ENCODE measurements at places on chromosomes 2 and 18.

GRCh38 chr18:26763446-26764110 is 101.9 kb downstream of the AQP4 start:
- no peak for DNase-seq

DNA sequence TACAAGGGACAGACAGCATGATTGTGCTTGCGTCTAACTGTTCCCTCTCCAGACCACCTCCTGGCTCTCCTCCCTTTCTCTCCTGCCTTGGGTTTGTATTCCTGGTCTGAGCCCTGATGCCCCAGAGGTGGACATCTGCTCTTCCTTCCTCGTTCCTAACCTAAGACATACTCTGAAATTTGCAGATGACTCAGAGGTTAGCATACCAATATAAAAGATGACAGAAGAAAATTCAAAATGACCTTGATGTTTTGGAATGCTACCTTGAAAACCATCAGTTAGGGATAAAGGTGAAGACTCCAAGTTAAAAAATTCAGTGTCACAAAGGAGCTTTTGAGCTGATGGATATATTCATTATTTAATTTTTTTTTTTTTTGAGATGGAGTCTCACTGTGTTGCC is 12.9 kb downstream of the SMYD1 start:
- no peak for DNase-seq

DNA sequence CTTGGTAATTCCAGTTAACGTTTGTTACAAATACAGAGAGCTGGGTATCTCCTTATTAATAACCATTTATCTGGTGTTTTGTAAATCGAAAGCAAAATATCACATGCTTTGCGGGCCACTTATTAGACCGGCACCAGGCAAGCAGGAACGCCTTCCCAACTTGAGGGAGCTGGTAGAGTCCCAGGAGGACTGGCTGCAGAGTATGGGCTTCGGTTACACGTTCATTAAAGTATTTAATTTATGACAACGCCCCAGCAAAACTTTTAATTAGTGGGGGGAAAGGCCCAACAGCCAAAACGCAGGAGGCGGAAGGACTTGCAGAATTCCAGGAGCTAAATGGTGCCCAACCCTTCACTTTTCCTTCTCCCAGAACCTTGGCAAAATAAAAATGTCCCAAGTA is 3.7 kb downstream of the SMAD7 start:
- no peak for DNase-seq

DNA sequence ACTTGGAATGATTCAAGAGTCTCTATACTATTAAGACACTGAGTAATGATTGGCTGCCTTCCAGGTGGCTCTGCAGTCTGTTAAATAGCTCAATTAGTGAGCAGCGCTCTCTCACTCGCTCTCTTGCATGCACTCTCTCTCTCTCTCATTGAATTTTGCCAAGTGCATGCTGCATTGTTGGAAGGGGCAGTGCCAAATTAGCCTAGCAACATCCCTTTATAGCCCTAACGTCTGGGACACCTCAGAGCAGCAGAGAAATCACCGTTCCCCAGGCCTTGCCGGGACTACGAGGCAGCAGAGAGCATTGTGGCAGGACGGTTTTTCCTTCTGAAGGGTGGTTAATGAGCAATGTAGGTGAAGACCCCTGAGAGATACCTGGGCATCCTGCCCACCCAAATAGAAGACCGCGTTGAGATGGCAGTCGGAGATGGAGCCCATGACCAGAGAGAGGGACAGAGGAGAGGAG is 447.6 kb upstream of the POU3F3 start:
- DNase-seq, result no peak

GRCh38 chr18:58449464-58449863 is 179.4 kb downstream of the ALPK2 start:
- no peak for DNase-seq

DNA sequence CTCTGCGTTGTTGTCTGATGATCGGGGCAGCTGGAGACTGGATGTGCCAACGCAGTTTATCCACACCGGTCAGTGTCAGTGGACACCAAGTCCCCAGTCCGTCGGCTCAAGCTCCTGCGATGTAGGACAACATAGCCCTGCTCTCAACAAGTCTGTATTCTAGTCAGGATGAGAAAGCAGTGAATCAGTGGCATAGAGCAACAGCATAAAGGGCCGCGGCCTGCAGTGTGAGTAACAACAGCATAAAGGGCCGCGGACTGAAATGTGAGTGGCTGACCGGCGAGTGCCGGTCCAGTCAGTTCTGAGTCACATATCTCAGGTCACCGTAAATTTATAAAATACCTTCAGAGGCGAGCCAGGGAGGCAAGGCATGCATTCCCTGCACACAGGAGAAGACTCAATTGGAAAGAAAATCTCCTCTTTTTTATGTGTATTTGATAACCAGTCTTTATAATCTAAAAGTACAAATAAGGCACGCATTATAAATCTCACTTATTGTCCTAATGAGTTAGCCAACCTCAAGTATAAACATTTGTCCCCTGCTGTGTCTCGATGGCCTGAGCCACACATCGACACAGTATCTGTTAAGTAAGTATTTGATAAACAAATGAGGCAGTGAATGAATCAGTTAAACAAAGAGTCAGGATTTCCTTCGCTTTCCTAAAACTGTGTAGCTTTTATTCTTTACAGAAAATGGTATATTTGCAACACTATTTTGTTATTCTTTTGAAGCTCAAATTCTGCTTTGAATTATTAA is 33.8 kb upstream of the NFATC1 start:
- DNase-seq, result no peak

DNA sequence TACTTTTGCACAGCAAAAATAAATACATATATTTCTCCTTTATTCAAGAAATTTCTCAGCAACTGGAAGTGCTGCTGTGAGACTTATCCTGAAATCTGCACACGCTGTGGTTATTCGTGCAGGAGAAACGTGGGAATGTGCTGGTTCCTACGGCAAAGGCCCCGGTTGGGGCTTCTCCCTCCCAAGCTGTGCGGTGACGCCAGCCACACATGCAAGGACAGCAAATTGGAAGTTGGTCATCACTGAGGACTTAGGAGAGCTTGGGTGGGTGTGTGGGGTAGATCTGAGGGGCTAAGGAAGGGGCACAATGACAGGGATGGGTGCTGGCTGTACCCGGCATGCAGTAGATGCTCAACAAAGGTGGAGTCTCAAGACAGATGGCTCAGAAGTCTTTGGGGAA is 16.5 kb upstream of the MTCL1 start:
- DNase-seq, result no peak

Data from activated CD4-positive, alpha-beta T cell treated with anti-CD3 and anti-CD28 coated beads, Interleukin-2, amount 50 U/mL, for 16 hours (primary cell).